ENCODE measurements at places on chromosomes 2 and 18.

DNA sequence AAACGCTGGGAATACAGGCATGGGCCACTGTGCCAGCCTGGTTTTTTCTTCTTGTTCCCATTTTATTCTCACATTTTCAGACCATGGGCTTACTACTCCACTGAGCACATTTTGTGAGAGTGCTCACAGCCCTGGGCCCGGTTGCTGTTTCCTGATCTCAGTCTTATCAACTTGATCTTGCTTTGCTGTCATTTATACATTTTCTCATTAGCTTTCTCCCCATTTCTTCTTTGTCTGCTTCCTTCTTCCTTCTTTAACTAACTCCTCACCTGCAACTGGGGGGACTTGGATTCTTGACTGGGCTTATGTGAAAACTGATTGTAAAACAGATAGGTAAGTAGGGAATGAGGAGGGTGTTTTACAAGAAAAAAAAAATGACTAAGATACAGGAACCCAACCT is 117.3 kb downstream of the PLB1 start:
- peak; percentile 57 for DNase-seq

- no peak for DNase-seq
These were observed 157.5 kb upstream of the LMAN1 start for GRCh38 chr18:59516356-59517155.

- no peak for DNase-seq
These were observed 223.9 kb upstream of the CWC22 start for GRCh38 chr2:180231015-180231414.

GRCh38 chr2:43186679-43187374 is 39.6 kb downstream of the ZFP36L2 start:
- no peak for DNase-seq

DNA sequence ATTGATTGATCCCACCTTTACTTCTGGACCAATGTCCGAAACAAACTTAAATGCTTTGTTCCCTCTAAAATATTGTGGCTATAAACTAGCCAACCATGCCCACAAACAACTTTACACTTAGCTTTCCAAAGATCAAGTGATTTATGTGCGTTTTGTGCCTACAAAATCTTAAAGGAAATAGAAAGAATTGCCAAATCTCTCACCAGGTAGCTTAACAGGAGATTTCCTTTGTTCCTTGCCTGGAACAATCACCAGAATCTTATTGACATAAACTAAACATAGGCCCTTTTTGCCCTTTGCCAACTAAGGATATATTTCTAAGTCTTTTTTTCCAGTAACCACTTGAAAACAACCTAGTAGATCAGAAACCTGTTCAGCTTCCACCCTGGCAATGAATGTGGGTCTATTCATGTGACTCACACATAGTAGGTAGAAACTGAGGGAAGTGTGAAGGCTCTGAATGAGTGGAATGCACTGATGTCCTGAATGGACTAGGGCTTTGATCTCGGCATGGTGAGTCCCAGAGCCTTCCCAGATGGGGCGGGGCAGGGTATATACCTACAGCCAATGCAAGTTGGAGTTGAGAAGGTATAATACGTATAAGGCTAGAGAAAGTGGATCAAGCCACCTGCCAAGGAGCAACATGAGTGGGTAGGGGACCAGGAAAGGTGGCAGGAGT is 94.6 kb upstream of the PPP1CB start:
- no peak for DNase-seq

DNA sequence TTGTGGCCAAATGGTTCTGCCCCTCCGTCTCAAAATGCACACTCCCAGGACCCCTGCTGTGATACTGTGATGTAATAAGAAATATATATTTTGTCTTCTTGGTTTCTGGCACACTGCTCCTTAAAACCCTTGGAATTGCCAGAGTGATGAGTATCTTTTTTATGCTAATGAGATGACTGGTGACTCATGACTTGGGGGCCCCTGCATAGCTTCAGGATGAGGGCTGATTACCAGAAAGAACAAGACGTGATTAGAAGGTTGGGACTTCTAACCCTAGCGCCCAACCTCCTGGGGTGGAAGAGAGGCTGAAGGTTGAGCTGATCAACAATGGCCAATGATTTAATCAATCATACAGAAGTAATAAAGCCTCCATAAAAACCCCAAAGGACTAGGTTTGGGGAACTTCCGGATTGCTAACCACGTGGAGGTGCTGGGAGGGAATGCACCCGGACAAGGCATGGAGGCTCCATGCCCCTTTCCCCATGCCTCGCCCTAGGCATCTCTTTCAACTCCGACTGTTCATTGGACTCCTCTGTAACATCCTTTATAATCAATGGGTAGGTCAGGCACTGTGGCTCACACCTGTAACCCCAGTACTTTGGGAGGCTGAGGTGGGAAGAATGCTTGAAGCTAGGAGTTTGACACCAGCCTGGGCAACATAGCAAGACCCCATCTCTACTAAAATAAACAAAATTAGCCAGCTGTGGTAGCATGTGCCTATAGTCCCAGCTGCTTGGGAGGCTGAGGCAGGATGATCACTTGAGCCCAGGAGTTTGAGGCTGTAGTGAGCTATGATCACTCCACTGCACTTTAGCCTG is 89.1 kb downstream of the HS1BP3 start:
- no peak for DNase-seq

DNA sequence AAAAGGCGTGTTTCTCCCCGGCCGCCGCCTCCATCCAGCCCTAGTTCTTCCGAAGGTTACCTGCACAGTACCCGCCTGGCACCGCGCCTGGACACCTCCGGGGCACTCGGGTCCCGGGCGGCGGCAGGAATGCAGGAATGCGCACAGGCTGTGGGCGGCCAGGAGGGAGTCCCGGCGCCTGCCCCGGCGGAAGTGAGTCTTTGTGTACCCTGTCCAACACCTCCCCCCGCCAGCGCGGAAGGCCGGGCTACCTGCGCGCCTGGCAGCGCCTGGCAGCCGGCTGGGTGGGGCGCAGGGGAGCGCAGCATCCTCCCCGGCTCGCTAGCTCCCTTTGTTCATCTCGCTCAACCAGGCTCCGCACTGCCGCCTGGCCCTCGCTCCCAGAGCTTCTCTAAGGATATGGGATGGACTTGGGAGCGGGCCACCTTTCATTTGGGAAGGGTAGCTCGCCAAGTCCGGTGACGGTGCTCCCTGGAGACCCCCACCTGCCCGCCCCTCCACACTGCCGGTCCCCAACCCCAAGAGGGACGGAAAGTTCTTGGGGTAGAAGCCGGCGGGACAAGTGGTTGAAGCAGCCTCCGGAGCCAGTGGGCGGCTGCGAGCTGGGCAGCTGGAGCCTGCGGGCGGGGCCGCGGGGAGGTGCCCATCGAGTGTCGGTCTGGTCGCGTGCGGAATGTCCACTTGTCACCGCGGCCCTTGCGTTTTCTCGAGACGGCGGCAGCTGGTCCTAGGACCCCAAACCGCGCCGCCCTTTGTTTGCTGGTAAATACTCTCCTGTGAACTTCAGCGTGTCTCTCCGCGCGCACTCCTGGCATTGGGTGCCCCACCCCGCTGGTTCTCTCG is 1.2 kb upstream of the ST6GAL2 start:
- DNase-seq: no peak

DNA sequence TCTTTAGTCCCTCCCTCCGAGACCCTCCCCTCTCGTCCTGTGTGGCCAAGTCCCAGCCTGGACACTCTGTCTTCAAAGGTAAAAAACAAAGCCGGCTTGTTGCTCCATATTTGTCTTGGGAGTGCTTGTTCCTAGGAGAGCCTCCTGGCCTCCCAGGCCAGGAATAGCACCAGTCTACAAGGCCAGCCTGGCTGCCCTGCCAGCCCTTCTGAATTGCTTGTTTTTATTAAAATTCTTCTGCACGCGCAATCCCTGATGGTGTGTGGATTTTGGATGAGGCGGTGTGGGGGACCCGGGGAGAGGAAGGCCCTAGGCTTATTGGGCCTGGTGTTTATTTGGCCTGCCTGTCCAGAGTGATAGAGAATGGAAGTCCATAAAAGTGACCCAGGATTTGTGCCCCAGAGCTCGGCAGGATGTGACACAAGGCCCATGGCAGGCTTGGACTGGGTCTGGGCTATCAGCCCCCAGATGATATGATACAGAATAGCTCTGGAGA is 297.3 kb downstream of the CYP26B1 start:
- no peak for DNase-seq

- DNase-seq: no peak
These were observed 78.4 kb downstream of the SETBP1 start for GRCh38 chr18:44758861-44759631.

- no peak for DNase-seq
These were observed 570.1 kb downstream of the PLCL1 start for GRCh38 chr2:198374375-198375082.

GRCh38 chr2:143284087-143284675 is 155.0 kb downstream of the ARHGAP15 start:
- peak; percentile 51 for DNase-seq

GRCh38 chr2:47888581-47889280 is 17.6 kb downstream of the FBXO11 start:
- DNase-seq: peak; percentile 19

Measured in CD4-positive, alpha-beta T cell treated with Interleukin-6 for 4 hours (primary cell).